ENCODE measurements at places on chromosomes 3 and 15. TPM values are rescaled to one million over a fixed set of nuclear protein-coding genes. Genes with fewer than 3 reads are reported as not detected.

The SLC9C1 gene
- total RNA-seq: not detected

GRCh38 chr3:38627956-38628355 is 21.5 kb downstream of the SCN5A start:
- peak; percentile 67 for DNase-seq

DNA sequence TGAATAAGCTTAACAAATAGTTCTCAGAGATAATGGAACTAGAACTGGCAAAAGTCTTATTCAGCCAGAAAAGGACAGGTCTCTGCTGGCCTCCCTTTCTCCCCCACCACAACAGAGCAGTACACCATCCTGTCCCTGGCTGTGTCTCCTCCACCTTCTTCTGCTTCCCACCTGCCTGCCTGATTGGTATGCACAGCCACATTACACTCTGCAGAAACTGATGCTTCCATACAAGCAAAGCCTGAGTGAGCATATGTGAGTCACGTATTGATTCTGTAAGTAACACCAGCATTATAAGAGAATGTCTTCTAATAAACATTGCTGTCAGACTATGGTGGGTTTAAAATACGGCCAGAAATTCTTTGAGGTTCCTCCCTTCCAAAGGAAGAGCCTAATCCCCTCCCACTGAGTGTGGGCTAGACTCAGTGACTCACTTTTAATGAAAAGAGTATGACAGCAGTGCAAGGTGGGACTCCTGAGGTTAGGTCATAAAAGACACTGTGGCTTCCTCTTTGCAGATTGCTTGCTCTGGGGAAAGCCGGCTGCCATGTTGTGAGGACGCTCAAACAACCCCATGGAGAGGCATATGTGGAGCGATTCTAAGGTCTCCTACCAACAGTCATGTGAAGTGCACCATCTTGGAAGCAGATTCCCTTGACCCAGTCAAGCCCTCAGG is 44.4 kb downstream of the ANXA2 start:
- no peak for DNase-seq

The RASL12 gene
- 0.44 TPM for total RNA-seq

DNA sequence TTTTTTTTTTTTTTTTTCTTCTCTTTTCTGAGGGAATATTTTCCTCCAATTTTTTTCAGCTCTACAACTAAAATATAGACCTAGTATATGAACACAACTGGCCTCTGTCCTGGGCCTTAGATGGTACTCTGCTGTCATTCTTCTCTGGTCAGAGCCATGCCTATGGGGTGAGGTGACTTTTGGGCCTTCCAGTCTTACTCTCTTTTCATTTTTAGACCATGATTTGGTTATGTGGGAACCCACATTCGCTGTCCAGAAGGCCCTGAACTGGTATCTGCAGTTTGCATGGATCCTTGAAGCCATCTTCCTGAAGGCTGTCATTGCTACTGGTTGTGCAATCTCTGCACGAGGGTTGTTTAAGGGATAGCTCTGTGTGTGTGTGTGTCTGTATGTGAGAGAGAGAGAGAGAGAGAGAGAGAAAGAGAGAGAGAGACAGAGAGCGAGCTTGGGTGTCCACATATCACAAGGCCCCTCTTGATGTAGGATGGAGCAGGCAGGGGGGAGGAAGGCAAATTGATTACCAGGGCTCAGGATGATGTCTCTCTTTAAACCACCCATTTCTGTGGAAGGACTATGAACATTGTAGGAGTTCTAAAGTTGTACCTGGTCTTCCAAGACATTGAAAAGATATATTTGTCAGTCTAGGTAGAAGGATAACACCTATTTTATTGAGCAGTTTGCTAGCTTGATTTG is 6.9 kb downstream of the TGFBR2 start:
- no peak for DNase-seq

DNA sequence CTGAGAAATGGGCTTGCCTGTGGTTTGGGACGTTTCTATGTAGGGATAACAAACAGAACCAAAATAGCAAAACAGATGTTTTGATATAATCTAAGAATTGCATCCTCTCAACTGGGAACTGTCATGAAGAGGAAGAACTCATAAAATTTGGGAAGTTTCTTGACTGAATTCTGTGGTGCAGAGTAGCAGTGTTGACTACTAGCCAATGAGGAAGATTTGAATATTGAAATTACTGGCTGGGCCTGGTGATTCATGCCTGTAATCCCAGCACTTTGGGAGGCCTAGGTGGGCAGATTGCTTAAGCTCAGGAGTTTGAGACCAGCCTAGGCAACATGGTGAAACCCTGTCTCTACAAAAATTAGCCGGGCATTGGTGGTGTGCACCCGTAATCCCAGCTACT is 42.2 kb downstream of the ZNF609 start:
- DNase-seq: no peak

The EXD1 gene
- total RNA-seq: not detected

DNA sequence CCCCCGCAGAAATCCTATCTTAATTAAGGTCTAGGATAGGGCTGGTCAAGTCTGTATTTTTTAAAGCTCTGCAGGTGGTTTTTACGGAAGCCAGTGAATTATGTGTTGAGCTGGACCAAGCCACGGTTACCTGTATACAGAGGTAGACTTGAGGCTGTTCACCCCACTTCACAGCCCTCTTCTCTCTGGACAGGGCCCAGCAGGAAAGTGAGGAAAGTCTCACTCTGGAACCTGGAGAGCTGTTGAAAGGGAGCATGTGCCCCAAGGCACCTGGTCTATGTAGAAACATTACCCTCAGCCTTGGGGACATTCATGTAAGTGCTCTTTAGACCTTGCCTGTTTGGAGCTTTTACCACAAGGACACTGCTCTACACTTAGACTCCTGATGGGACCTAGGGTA is 6.9 kb downstream of the SEMA5B start:
- DNase-seq: no peak

GRCh38 chr3:98692787-98693473 is 70.2 kb upstream of the ST3GAL6 start:
- no peak for DNase-seq

The CLDN1 gene
- not detected for total RNA-seq

The PLIN1 gene
- not detected for total RNA-seq

The DPPA2 gene
- 0.42 TPM for total RNA-seq

GRCh38 chr3:24480497-24480896 is 14.2 kb downstream of the THRB start:
- DNase-seq: no peak

The RAD54L2 gene
- total RNA-seq: 64.3 TPM

The P2RY1 gene
- 0.51 TPM for total RNA-seq

The UROC1 gene
- not detected for total RNA-seq

The SECISBP2L gene
- total RNA-seq: 60.2 TPM

- DNase-seq: no peak
These were observed 33.0 kb downstream of the SLC12A6 start for GRCh38 chr15:34304613-34305012.

DNA sequence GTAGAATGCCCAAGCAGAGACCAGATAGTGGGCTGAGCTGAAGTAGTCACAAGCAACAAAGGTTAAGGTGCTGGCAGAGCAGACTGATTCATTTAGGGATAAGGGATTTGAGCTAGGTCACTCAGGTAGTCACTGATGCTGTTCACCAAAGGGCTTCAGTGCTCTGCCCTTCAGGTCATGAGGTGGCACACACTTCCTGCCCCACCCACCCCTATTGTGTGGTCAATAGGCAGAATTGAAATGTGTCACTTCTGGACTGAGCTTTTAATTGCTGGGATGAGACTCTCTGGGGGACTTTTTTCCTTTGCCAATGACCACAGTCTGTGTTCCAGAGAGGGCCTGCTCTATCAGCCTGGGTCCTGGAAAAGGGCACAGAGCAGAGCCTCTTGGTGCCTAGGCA is 2.9 kb upstream of the DIS3L start:
- DNase-seq: no peak

DNA sequence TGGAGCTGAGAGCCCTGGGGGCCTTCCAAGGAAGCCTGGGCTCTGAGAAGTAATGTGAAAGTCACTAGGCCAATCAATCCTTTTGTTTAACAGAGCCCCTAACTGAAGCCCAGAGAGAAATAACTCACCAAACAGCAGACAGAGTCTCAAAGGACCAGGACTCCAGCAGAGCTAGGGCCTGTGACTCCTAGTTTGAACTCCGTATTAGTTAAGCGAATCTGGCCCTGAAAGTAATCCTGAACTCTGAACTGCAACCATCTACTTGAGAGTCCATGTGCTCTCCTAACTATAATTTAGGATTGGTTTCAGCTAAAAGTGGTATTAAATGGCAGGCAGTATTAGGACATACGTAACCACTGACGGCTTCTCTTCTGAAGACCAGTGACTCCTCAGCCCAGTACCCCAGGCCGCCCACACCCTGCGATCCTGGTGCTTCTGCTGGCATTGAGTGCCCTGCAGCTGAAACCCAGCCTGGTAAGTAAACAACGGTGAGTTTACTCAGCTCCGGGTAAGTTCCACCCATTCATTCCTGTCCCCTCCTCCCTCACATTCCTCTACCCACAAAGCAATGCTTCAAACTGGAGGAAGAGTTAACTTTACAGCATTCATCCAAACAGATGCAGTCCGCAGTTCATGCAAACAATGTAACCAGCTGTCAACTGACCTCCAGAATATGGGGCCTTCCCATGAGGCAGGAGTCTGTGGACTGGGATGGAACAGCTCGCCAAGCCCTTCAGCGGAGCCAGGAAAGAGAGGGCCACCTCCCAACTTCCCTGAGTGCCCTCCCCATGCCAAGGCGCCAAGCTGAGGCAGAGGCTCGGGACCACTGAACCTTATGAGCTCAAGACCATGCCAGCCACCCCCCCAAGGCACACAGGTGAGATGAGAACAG is 7.3 kb downstream of the MYO5C start:
- DNase-seq: no peak

The HCN4 gene
- total RNA-seq: 17.0 TPM

The ABHD17C gene
- total RNA-seq: 6.8 TPM

DNA sequence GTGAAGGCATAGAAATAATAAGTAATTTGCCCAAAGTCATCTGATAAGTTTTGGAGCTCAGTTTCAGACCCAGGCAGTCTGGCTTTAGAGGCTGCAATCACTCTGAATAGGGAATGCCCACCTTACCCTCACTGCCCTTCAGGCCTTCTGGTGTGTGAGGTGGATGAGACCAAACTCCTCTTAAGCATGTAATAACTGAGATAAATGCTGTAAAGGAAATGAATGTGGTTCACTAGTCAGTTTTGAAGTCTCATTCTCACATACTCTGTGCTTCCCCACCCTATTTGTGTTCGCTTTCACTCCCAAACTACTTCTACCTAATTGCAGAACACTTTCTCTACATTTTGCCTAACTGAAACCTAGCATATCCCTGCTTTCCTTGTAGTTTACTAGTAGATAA is 144.1 kb downstream of the FILIP1L start:
- no peak for DNase-seq

DNA sequence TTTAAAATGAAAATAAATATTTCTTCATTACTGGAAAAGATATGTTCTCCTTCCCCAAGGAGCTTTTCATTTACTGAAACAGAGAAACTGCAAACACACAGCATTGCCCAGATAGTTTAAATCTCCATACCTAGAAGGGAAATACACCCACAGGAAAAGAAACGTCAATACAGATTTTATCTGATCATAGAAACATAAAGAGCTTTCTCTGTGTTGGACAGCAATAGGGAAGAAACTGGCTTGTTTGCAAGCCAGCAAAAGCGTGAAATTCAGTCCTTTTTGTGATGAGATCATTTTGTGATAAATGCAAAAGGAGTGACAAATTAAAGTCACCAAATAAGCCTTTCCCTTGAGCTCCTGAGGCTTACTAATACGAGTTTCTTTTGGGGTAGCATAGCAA is 398.0 kb downstream of the TIGIT start:
- no peak for DNase-seq

DNA sequence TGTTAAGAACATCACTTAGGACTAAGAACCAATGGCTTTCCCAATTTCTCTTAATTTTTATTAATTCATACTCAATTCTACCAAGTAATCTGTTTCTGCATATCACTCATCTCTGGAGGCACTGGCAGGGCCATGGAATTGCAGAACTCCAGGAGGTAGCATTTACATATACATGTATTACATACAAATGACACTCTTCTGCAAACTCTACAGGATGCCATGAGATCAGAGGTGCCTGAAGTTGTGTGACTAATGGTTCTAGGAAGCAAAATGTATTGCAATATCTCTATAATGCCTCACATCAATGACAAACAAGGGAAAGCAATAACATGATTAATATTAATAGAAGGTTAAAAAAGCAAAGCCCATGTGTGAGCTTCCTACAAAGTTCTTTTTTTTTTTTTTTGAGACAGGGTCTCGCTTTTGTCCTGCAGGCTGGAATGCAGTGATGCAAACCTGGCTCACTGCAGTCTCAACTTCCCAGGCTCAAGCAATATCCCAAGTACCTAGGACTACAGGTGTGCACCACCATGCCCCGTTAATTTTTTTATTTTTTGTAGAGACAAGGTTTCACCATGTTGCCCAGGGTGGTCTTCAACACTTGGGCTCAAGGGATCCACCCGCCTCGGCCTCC is 33.0 kb downstream of the DENND6A start:
- no peak for DNase-seq
